ENCODE measurements at places on chromosomes 3 and 15.

GRCh38 chr15:26697913-26698312 is 75.0 kb downstream of the GABRB3 start:
- no peak for DNase-seq

DNA sequence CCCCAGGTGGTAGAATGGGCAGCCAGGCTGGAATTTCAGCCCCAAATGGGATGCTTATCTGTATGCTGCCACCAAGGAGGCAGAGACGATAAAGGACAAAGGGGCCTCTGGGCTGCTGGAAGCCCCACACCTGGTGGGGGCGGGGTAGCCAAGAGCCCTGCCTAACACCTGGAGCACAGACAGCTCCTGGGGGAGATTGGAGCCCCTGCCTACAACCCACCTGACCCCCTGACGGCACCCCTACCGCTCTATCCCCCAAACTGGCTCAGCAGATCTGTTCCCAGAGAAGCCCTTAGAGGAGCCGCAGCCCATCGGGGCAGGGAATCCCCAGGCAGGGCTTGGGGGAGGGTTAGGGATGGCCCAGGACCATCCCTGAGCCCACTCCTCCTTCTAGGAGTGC is 15.8 kb upstream of the SEMA3F start:
- no peak for DNase-seq

GRCh38 chr15:77042245-77042919 is 28.5 kb downstream of the TSPAN3 start:
- no peak for DNase-seq

GRCh38 chr3:188827576-188827975 is 344.2 kb upstream of the TPRG1 start:
- DNase-seq: no peak

DNA sequence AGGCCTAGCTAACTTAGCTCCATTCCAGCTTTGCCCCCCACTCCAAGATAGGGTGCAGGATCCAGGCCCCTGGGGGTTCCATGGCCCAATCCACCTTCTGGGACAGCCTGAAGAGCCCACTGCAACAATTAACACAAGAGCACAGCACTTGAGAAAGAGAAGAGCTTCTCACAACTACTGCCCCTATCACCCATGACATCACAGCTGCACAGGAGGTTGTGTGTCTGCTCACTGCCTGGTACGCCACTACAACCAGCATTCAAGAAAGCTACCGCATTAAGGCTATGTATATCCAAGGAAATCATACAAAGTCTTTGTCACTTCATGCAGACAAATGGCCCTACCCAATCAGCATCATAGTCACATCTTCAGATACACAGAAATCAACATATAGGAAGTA is 62.0 kb downstream of the MYO5A start:
- DNase-seq: no peak
